Cardiac muscle cell (in vitro differentiated cells and primary cell): ENCODE measurements at places on chromosomes 12 and 14.

DNA sequence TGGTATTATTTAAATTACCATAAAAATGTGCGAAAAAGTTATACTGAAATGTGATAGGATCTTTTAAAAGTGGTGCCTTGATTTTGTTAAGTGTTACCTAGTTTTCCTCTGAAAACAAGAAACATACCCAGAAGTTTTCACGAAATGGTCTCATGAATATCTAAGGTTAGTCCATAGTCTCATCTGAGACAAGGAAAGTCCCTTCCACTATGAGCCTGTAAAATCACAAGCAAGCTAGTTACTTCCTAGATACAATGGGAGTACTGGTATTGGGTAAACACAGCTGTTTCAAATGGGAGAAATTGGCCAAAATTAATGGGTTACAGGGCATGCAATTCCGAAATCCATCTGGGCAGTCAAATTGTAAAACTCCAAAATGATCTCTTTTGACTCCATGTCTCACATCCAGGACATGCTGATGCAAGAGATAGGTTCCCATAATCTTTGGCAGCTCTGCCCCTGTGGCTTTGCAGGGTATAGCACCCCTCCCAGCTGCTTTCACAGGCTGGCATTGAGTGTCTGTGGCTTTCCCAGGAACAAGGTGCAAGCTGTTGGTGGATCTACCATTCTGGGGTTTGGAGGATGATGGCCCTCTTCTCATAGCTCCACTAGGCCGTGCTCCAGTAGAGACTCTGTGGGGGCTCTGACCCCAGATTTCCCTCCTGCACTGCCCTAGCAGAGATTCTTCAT, 271.4 kb downstream of the NAV3 start:
- no peak for DNase-seq

DNA sequence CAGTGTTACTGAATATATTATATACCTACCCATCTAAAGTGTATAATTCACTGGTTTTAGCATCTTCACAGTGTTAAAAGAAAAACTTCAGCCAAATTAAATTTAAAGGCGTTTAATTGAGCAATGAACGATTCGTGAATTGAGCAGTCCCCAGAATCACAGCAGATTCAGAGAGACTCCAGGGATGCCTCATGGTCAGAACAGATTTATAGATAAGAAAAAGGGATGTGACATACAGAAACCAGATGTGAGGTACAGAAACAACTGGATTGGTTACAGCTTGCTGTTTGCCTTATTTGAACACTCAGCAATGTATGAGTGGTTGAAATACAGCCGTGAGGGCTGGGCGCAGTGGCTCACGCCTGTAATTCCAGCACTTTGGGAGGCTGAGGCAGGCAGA, 84.6 kb downstream of the WNK1 start:
- DNase-seq = no peak

GRCh38 chr12:124694250-124694649, 126.8 kb upstream of the NCOR2 start:
- DNase-seq = peak; percentile 38

- no peak for DNase-seq
Observed at GRCh38 chr14:88737245-88737644, 55.5 kb downstream of the EML5 start.

GRCh38 chr12:53530920-53531319, 23.6 kb upstream of the NPFF start:
- no peak for DNase-seq

DNA sequence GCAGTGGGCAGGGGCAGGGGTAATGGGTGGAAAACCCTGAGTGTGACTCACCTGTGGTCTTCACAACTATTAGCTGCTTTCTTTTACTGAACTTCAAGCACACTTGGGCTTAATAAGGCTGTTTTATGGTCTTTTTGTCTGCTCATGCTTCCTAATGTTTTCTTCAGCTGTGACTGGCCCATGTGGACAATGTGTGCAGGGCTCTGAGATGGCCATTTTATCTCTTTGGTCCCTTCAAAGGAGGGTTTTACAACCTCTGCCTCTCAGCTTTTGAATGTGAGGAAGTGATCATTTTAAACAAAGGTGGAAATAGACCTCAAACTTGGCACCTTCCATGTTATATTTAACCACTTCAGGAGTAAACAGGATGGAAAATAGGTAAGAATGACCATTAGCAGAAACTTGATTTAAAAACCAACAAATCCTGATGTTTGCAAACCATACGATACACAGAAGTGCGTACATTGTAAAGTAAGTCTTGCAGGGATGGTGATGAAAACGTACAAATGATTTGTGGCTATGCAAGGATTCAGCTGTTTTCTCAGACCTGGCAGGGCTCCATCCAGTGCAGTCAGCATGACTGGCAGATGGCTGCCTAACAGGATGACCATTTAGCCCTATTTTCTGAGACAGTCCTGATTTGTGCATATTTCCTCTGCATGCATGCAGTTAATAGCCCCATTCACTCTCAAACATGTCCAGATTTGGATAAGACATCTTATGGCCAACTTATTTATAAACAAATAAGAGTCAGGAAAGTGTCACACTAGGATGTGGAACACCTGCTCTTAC, 103.2 kb downstream of the SLC38A4 start:
- DNase-seq = no peak

- no peak for DNase-seq
Observed at GRCh38 chr12:123656392-123656791, 14.5 kb upstream of the TCTN2 start.

DNA sequence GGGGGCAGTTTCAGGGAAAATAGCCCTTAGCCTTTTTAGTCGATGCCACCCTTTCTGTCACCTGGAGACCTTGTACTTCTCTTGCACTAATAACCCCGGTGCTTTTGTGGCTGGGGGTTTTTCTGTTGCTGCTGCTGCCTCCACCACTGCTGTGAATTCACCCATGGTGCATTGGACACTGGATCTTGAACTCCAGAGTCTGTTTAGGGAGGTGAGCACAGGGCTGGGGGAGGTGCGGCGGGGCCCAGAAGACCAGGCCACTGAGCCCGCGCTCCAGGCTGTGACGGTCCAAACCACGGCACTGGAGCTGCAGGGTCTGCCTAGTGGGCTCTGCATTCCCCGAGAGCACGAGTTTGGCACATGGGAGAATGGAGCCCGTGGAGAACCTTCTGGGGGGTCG, 100.6 kb downstream of the NINJ2 start:
- no peak for DNase-seq
